ENCODE measurements at places on chromosomes 11 and 22. TPM values are rescaled to one million over a fixed set of nuclear protein-coding genes. Genes with fewer than 3 reads are reported as not detected.

DNA sequence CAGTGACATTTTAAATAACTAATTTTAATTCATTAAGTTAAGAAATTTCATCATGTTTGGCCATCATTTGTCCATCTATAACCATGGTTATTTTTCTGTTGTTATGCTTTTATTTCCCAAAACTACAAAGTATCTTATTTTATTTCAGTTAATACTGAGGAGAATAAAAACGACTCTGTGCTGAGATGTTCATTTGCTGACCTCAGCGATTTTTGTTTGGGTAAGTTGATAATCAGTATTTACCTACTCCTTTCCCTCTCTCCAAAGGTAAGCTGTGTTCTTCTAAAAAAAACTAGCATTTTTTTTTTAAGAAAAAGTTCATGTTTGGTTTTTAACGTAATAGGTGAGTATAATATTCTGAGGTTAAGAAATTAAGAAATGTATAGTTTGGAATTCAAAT, 111.7 kb downstream of the ANO3 start:
- no peak for DNase-seq

Gene UBASH3B
- total RNA-seq = 49.8 TPM

DNA sequence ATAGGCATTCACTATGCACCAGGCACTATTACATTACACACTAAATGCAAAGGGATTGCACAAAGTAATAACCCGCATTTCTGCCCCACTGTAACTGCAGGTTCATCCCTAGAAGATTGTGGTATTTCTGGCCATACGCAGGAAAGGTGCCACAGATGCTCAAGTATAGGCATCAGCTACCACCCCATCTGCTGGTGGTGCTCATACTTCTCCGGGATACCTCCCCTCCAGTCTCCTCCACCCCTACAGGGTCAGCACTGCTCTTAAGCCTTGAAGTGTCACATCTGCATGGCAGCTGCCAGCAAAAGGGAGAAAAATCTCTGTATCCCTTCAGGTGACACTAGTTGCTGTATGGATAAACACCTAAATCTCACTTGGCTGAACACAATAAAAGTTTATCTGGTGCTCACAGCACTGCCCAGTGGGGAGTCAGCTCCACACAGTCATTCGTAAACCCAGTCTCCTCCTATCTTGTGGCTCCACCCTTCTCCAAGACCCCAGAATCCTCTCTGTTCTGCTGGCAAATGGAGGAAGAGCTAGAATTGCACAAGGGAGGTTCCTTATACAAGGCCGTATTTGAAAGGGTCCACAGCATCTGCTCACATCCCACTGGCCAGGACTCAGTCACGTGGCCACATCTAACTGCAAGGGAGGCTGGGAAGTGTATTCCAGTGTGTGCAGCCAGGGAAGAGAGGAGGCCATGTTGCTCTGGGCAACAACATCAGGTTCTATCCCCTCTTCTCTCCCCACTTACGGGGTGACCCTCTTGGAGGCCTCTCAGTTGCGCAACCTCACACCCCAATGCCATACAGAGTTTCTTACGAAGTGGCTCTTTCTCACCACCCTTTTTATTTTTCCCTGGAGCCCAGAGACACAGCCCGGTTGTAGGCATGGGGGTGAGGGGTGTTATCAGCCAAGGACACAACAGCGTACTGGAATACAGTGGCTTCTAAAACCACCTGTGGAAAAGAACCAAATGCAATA, 114.7 kb downstream of the BUD13 start:
- DNase-seq = no peak

Gene CRYAB
- total RNA-seq = 5.0 TPM

DNA sequence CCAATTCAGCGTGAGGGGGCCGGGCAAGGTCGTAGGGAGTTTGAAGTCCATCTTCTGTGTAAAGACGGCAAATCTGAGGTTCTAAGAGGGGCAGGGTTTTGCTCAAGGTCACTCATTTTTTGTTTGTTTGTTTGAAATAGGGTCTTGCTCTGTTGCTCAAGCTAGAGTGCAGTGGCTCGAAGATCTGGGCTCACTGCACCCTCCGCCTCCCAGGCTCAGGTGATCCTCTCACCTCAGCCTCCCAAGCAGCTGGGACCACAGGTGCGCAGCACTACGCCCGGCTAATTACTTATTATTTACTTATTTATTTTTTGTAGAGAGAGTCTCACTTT, 355 bp upstream of the AP1B1 start:
- DNase-seq = no peak

Gene OTOG
- total RNA-seq = not detected

Gene OR51I1
- not detected for total RNA-seq

GRCh38 chr11:1523779-1524178, 37.2 kb upstream of the MOB2 start:
- DNase-seq = no peak

DNA sequence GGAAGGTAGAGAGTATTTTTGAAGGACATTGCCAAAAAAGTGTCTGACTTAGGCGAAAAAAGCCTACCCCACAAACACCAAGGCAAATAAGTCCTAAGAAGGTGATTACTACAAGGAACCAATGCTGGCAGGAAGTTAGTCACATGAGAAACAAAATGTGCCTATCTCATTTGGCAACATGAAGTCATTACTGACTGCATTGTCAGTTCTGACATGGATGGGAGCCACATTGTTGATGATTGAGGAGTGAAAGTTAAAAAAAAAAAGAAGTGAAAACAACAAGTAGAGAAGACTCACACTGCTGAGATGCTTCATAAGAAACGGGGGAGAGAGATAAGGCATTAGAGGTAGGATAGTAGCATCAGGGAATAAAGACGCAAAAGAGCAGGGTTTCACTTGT, 141.5 kb upstream of the FAT3 start:
- no peak for DNase-seq

DNA sequence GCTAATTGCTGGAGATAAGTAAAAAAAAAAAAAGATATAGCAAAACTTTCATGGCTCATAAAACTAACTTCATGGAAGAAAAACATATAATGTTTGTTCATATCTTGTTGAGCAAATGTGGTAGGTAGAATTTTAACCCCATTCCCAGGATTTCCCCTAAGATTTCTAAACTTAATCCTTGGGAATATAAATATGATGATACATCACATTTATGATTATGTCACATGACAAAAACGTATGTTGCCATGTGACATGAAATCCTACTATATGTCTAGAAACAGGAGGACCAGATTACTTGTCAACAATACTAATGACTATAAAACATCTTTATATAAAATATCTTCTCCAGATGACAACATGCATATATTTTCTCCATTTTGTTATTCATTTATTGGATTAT, 679.0 kb upstream of the LRRC4C start:
- no peak for DNase-seq

Gene TMPRSS4
- not detected for total RNA-seq

GRCh38 chr11:5726351-5726750, 9.9 kb upstream of the OR56B1 start:
- DNase-seq = no peak

DNA sequence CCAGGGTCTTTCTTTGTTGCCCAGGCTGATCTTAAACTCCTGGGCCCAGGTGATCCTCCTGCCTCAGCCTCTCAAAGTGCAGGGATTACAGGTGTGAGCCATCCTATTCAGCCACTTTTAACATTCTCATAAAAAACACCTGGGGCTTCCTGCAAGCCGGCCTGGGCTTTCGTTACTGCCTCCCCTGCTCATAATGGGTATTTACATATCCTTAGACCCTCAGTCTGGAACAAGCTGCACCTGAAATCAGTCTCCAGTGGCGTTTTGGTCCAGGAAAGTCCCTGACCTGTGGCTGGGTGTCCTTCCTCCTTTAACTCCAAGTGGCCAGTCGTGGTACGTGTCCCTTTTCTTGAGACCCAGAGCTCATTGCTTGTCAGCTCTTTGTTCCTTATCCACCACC, 320.7 kb downstream of the TMEM135 start:
- DNase-seq = no peak

- no peak for DNase-seq
Observed at GRCh38 chr11:93512073-93512475, 31.1 kb downstream of the SMCO4 start.

Gene OR51E2
- total RNA-seq = 0.06 TPM

DNA sequence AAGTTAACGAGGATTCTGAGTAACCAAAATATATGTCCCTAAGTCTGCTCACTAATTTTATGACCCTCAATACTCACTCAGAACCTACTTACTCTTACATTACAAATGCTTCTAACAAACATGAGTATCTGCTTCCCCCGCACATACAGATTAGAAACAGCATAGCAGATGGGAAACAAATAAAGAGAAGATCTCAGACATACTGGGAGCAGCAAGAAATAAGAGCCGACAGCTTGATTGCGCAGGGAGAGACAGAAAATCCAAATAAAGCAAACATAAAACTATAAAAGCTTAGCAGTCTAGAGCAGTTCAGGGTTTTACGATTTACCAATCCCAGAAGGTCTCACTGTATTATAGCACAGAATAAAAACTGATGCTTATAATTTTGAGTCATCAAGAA, 89.1 kb upstream of the DBX1 start:
- no peak for DNase-seq

DNA sequence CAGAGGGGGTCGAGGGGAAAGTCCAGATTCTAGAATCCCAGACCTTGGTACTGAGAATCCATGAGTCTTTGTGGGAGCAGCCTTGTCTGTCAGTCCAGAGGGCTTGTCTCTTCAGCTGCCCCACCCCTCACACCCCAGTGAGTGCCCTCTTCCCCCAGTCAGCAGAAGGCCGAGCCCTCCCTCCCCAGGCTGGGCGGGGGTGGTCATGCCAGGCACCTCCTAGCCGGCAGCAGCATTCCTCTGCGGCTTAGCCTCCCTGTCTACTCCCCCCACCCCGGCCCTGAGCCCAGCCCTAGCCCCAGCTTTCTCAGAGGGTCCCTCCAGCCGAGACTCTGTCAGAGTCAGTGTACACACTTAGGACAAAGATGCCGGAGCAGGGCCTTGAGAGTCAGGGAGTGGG, 4.6 kb downstream of the SOX10 start:
- DNase-seq = no peak

Gene SORL1
- total RNA-seq = 1.9 TPM

DNA sequence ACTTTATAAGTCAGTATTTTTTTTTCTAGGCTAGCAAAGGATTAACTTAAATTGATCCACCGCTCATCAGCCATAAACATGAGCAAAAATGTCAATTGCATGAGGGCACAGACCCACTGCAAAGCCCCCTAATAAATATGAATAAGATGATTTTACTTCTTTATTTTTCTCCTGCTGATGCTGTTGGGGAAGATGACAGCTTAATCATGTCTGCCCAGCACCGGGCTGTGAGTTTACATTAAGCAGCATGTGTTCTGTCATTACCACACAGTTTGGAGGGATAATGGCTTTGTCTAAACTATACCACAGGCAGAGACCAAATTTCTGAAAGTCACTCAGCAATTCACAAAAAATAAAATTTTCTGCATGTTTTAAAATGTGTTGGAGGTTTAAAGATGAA, 346.3 kb downstream of the LRRC4C start:
- DNase-seq = no peak

- DNase-seq = no peak
Observed at GRCh38 chr11:108758458-108758857, 93.6 kb downstream of the DDX10 start.

DNA sequence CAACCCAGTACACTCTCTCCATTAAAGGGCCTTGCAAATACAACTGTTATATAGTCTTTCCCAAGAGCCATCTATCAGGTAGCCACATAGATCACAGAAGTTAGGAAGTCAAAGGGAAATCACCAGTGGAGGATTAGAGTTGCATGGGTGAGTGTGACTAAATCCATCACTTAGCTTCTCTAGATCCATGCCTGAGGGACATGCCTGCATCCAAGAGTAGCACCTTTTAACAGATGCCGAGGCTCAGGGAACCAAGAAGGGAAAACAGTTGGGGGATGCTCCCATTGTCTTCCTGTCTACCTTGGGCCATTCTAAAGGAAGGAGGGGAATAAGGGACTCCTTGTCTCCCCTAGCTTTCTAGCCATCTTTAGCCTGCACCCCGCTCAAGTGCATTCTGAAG, 77.9 kb downstream of the XRRA1 start:
- no peak for DNase-seq

Gene DESI1
- 59.6 TPM for total RNA-seq

DNA sequence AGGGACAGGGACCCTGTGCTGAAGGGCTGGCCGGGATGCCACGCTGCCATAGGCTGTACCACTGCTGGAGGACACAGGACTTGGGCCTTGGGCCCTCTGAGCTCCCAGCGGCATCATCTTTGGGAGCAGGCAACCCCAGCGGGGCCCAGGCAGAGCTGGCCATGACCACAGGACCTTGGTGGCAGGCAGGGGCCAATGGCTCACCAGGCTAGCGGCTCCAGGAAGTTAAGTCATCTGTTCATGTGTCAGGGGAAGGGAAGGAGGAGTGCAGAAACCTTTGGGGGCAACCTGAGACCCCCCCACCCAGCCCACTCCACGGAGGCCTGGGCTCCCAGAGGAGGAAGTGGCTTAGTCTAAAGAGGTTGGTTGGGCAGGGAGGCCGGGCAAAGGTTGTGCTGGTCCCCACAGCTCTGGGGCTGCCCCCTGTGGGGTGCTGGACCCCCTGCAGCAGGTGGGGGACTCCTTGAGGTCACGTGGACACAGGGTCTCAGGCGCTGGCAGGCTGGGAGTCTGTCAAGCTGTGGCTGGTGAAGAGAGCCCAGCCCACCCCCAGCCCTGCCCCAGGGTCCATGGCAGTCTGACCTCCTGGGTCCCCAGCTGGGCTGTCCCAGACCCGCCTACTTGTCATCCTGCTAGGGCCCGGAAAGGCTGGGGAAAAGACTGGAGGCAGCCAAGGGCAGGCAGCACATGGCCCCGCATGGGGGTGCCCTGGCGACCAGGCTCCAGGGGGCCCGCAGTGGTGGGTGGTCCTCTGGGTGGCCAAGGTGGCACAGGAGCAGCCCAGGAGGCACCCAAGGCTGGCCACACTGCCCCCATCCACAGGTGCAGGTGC, 184.3 kb downstream of the IGLL1 start:
- no peak for DNase-seq

DNA sequence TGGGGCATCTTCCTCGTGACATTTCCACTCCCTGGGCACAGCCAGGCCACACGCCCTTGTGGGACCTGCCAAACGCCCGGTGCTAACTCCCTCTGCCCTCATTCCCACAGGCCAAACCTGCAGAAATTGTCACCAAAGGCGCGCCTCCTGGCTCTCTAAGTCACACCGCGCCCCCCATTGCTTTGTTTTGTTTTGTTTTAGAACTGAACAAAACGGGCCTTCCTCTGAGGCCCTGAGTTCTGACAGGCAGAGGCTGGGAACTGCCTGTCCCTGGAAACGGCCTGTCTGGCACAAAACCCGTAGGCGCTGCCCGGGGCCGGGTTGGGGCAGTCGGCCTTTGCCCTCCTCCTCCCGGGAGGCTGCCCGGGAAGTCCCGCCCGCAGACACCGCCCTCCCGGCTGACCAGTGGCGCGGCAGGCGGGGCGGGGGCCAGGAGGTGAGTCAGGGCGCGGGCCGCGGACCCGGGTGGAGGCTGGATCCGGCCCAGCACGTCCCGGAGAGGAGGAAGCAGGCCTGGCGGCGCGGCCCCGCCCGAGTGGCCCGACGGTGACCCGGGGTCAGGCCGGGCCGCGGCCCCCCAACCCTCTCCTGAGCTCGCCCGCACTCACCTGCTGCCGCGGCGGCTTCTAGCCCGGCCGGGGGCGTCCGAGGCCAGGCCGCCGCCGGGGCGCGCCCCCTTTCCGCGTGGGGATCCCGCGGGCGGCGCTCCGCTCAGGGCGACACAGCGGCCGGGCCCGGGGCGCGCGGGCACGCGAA, 465 bp downstream of the SUN2 start:
- no peak for DNase-seq

Gene SCGB2A2
- total RNA-seq = not detected

All from glomerular endothelial cell (primary cell).